ENCODE measurements at places on chromosomes 13 and 19.

- DNase-seq: peak; percentile 59
Measured at GRCh38 chr19:8333767-8334457, 9.2 kb downstream of the KANK3 start.

- no peak for DNase-seq
Measured at GRCh38 chr13:103839460-103839859, 773.2 kb upstream of the SLC10A2 start.

GRCh38 chr19:49423071-49423984 lies at the start of gene PTH2:
Gene PTH2, minus strand, starts transcription at chr19:49423441. Its CDS starts 102 bp downstream, at chr19:49423339.
- DNase-seq: no peak

- peak; percentile 52 for DNase-seq
Measured at GRCh38 chr19:5149932-5150901, 181.3 kb downstream of the KDM4B start.

- DNase-seq: no peak
Measured at GRCh38 chr19:14915116-14915515, 26.2 kb upstream of the OR7C2 start.

DNA sequence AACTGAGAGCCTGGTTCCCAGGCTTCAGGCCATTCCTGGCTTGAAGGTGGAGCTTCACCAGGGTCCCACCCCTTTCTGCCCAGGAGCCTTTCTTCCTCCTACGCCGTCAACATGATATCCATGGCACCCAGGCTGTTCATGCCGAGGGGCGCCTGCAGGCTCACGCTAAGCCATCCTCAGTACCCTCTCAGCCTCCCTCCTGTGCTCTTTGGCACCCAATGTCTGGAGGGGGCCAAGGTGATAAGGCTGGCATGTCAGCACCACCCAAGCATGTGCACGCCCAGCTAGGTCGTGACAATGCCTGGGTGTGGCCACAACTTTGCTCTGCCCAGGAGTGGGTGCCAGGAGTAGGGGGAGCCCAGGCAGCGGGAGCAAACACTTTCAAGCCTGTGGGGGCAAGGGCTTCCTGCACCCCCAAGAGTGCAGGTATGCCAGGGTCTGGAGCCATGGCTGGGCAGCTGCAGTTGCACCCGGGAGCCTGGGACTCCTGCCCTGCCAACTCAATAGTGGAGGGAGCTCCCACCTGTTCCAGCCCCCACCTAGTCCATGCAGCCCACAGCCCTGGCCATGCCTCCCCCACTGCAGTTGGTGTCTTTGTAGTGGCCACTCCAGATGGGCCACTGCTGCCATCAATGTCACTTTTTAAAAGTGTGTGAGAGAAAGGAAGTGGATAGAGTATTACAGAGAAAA lies 219.9 kb downstream of the MAB21L1 start:
- DNase-seq: peak; percentile 26

- DNase-seq: no peak
Measured at GRCh38 chr13:44758630-44759383, 182.7 kb upstream of the TSC22D1 start.

DNA sequence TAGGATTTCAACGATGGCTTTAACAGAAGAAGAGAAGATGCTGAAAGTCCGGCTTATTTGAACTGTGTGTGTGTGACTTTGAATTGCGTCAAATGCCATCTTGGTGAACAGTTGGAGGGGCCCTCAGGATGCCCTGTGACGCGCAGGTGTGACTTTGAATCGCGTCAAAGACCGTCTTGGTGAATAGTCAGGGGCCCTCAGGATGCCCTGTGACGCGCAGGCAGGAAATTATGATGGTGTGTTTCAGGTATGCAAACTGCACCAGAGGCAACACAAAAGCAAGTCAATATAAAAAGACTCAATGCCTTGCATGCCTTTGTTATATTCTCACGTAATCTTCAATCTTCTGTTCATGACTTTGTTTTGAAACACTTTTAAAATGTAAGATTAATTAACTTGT lies 29.2 kb downstream of the ATP11A start:
- DNase-seq: no peak

DNA sequence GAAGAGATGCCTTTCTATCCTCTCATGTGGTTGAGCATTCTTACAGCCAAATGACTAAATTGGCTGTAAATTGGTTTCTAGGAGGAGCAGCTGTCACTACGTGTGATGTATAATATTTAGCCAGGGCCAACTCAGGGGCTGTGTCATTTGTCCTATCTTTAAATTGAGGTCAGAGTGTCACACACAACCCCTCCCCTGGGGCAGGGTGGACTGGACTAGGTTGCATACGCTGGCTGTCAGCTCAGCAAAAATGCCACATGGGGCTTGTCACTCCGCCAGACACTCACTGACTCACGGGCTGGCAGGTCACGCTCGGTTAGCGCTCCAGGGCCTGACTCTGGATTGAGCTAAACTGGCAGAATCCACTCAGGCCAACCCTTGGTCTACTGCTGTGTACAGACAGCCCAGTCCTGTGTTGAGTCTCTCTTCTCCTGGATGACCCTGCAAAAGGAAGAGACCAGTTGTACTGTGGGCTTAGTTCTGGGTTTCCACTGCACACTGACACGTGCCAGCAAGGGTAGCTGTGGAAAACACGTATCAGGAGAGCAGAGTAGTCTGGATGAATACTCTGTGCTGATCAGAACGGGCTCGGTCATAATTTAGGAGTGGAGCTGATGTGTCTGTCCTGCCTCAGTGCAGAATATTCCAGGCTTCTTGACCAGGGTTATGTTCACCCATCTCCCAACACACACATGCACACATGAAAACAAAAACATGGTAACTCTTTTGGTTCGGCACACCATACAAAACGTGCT lies 29.1 kb downstream of the SHISA2 start:
- DNase-seq: no peak

- no peak for DNase-seq
Measured at GRCh38 chr19:16288544-16288943, 36.1 kb upstream of the KLF2 start.

- no peak for DNase-seq
Measured at GRCh38 chr13:22776394-22777186, 404.2 kb upstream of the SGCG start.

- no peak for DNase-seq
Measured at GRCh38 chr19:19388568-19389555, 16.6 kb upstream of the GATAD2A start.

GRCh38 chr13:39712626-39713025 lies 57.2 kb downstream of the COG6 start:
- no peak for DNase-seq

DNA sequence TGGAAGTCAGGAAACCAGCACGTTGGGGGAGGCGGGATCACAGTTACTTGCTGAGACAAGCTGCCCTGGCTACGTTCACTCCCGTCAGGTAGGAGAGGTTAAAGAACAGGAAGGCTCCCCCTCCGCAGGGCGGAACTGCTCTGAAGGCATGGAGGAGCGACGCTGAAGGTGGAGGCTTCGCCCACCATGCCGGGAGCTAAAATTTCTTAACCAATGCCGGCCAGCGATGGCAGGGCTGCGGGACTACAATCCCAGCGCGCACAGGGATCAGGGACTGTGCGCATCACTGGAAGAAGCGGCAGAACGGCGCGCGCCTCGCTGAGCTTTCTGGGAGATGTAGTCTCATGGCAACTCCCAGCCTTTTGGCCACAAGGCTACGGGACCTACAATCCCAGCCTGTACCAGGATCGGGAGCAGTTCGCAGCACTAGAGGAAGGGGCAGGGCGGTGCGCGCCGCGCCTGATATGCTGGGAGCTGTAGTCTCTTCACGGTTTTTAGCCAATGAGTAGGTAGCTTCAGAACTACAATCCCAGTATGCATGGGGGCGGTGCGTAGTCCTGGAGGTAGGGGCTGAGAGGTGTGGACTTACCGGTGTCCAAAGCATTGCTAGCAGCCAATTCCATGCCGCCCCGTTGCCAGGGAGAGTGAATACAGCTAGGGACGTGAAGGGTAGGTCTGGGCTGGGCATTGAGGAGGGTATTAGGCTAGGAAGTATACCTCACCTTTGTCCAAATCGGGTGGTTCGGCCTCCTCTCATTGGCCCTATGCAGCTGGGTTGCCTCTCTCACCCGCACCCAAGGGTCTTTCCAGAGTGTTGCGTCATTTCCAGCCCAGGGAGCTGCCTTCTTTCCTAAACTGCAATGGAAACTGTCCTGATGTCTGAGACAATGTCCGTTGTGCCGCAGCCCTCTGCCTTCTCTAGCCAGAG lies 12.8 kb upstream of the ZNF682 start:
- peak; percentile 98 for DNase-seq
